GM18507 (cell line): ENCODE measurements at places on chromosomes 1 and 21.

GRCh38 chr1:171794085-171794484 lies 12.6 kb downstream of the METTL13 start:
- no peak for DNase-seq

GRCh38 chr1:199778324-199778955 lies 249.1 kb upstream of the NR5A2 start:
- DNase-seq: no peak

DNA sequence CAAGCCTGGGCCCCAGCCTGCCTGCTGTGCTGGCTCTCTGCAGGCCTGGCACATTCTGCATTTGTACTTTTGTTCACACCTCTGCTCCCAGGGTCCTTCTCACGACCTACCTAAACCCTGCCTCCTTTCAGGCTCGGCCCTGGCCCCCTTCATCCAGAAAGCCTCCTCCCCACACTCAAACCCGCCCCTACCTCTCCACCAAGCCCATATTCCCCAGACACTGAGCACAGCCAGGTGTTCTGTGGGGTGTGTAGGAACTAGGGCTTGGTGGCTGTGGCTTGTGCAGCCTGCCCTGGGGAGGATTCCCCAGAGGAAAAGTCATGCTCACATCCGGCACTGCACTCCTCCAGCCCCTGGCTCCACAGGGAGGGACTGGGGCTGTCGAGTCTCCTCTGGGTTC lies 8.2 kb upstream of the MIXL1 start:
- DNase-seq: no peak

- DNase-seq: no peak
Measured at GRCh38 chr1:84272401-84272800, 29.1 kb upstream of the SAMD13 start.

GRCh38 chr1:208217781-208218180 lies 26.4 kb downstream of the PLXNA2 start:
- DNase-seq: no peak

- no peak for DNase-seq
Measured at GRCh38 chr1:80310703-80311245, 1304.2 kb upstream of the ADGRL4 start.

GRCh38 chr1:41641475-41641814 lies 157.0 kb upstream of the EDN2 start:
- DNase-seq: no peak

GRCh38 chr1:89590341-89591080 lies 42.4 kb upstream of the LRRC8C start:
- no peak for DNase-seq

- no peak for DNase-seq
Measured at GRCh38 chr1:165289556-165289955, 67.0 kb downstream of the LMX1A start.

DNA sequence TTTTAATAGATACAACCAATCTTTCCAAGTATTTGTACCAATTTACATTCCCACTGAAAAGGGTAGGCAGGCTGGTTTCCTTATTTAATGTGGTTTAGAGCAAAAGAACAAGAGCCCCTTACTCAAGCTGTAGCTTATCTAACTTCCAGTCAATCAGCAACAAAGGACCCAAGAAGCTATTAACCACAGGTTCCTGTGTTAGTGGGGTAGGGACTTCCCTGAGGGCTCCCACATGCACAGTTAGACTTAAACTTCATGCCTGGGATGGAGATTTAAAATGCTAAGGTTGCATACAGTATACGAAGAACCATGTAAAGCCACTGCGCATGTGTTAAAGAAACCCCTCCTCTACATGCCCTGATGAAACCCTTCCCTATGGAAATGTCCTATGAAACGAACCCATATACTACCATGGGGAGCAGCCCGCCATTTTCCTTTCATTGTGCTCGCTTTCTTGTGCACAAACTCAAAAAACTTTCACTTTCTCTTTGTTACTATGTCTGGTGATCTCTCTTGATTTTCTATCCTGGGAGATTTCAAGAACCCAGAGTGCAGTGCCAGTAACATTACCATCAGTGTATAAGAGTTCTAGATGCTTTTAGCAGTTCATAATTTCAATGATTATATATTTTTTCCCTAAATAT lies 23.3 kb upstream of the ST6GALNAC5 start:
- DNase-seq: no peak

GRCh38 chr1:245730801-245731200 lies 576.0 kb downstream of the KIF26B start:
- DNase-seq: no peak

- DNase-seq: no peak
Measured at GRCh38 chr21:41877901-41878830, 978 bp downstream of the PRDM15 start.

DNA sequence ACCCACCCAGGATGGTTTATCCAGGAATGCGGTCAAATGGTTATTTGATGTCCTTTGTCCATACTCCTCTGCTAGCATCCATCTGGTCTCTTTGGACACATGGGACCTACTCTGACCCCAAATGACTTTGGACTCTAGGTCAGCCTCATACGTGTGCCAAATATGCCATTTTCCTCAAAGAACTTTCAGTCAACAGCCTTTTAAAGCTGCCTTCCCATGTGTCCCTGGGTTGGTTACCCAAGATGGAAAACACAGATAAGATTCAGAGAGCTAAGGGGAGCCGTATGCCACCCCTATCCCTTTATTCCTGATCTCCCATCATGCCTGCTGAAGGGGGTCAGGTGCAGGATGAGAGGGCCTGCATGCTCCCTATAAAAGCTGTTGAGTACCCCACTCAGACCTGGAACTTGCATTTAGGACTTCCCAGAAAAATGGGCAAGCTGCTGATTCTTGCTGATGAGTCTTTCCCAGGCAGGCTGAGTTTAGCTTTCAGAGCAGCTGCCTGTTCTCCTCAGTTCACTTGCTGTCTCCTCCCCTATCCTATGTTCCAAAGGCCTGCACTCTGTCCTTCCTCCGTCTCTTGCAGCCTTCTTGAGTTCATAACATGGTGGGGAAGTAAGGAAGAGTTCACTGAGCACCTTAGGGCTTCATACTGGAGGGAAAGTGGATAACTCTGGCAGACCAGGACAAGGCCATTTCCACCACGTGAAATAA lies 19.8 kb downstream of the CHI3L2 start:
- no peak for DNase-seq

GRCh38 chr1:7517611-7518330 lies 253.3 kb upstream of the VAMP3 start:
- no peak for DNase-seq

- DNase-seq: no peak
Measured at GRCh38 chr1:222583079-222583478, 6.7 kb downstream of the TAF1A start.

GRCh38 chr1:18820791-18821641 lies 38.4 kb downstream of the TAS1R2 start:
- peak; percentile 45 for DNase-seq

- no peak for DNase-seq
Measured at GRCh38 chr1:244639561-244639960, 13.4 kb upstream of the DESI2 start.

- DNase-seq: no peak
Measured at GRCh38 chr21:43991447-43991991, 20.6 kb upstream of the TRAPPC10 start.

- no peak for DNase-seq
Measured at GRCh38 chr1:163120372-163120771, 51.2 kb downstream of the RGS4 start.

DNA sequence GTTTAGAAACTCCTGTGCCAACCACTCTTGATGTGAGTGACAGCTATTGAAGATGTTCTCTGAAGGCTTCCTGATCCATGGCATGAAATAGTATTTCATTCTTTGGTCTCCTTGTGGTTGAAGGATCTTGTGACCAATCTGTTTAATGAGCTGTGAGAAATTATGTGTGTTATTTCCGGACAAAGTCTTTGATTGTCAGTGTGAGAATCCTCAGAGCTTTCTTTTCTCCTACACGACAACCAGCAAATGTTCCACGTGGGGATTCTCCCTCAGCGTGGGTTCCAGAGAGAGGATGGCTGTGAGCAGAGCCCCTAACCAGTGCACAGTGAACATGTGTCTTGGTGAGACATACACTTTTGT lies 45.0 kb upstream of the HOOK1 start:
- no peak for DNase-seq

- no peak for DNase-seq
Measured at GRCh38 chr1:185441605-185442004, 124.6 kb upstream of the IVNS1ABP start.

DNA sequence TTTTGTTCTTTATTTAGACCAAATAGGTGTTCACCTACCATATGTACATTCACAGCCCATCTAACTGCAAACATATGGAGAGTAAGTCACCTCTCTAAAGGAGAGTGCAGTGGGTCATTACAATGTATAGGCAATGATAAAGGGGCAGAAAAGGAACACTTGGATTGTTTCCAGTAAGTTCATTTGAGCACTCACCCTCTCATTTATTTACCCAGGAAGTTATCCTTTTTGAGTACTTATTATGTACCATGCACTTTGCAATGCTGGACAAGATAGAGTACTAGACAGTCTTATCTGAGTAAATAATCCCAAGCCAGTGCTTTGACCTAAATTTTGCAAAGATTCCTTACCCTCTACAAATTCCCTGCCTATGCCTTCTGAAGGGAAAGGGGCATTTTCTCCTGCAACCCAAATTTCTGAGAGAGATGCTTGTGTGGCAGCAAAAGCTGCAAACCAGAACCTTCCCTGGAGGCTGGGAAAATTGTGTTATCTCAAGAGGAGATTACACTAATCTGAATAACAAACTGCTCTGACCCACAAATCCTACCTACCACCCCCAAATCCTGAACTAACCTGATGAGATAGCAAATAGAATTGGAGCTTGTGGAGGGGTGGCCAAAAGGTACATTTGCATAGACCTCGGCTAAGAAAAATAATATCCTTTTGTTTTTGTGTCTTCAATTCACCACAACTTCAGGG lies 18.6 kb upstream of the RGS8 start:
- DNase-seq: no peak

DNA sequence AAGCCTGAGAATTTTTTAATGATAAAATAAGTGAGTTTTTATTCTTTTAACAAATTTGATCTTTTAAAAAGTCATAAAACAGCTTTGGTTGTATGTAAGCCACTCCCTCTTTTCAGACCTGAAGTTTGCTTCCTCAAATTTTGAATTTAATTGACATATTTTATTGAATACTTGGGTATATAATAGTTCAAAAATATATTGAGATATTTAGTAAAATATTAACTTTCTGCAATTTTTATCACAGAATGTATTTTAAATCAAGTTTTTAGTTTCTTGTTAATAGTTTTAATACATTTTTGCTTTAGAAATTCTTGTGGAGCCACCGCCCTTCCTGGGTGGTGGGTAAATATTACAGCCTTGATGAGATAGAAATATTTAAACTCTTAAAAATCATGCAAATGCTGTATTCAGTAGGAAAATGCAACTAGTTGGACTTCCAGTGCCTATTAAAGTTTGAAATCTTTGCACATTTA lies 867 bp downstream of the PTPRC start:
- DNase-seq: no peak
